CD8-positive, alpha-beta memory T cell (primary cell): ENCODE measurements at places on chromosomes 3 and 15. TPM values are rescaled to one million over a fixed set of nuclear protein-coding genes. Genes with fewer than 3 reads are reported as not detected.

SLC22A14 gene
- not detected for total RNA-seq

- no peaks in the 10 kb centered on the region for H3K4me1 ChIP-seq
- no peak overlapping the region for H3K27ac ChIP-seq
- no peaks in the 10 kb centered on the region for H3K36me3 ChIP-seq
- no peak for DNase-seq
Observed at GRCh38 chr3:19506171-19506570, 357.9 kb downstream of the KCNH8 start.

DNA sequence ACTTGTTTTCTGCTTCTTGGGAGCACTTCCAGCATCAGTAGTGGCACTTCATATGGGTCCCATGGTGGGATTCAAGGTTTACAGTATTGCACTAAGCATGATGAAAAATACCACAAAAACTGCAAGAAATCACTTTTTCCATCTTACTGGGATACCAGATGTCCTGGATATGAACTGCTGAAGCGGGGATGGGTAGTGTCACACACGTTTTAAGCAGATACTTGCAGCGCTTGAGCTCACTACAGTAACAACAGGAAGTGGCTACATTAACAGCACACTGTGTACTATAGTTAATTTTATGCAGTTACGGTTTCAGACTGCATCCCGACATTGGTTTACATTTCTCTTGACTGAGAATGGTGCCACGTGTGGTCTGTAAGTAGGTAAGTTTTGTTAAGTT, 3.5 kb upstream of the ISG20 start:
- peak overlapping the region; percentile 68 for H3K4me3 ChIP-seq
- peaks cover 89% of the 10 kb centered on the region for H3K4me1 ChIP-seq
- H3K27me3 ChIP-seq: no peaks in the 10 kb centered on the region
- H3K36me3 ChIP-seq: peaks cover 3% of the 10 kb centered on the region

DNA sequence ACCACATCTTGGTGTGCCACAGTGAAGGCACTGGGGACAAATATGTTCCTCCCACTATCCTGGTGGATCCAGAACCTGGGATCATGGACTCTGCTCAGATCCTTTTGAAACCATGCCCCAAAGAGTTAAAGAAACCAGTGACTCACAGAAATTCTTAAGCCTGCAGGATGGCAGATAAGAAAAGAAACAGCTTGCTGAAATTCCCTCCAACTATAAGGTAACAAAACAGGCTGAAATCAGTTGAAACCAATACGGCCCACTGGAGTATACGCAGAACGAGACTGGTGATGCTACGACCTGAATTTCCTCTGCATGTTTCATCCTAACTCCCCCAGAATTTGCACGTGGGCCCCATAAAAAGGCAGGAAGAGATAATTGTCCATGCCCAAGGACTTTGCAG, 209.6 kb downstream of the TJP1 start:
- H3K27me3 ChIP-seq: no peaks in the 10 kb centered on the region
- DNase-seq: no peak
- H3K27ac ChIP-seq: no peak overlapping the region
- no peak overlapping the region for H3K4me3 ChIP-seq

DNA sequence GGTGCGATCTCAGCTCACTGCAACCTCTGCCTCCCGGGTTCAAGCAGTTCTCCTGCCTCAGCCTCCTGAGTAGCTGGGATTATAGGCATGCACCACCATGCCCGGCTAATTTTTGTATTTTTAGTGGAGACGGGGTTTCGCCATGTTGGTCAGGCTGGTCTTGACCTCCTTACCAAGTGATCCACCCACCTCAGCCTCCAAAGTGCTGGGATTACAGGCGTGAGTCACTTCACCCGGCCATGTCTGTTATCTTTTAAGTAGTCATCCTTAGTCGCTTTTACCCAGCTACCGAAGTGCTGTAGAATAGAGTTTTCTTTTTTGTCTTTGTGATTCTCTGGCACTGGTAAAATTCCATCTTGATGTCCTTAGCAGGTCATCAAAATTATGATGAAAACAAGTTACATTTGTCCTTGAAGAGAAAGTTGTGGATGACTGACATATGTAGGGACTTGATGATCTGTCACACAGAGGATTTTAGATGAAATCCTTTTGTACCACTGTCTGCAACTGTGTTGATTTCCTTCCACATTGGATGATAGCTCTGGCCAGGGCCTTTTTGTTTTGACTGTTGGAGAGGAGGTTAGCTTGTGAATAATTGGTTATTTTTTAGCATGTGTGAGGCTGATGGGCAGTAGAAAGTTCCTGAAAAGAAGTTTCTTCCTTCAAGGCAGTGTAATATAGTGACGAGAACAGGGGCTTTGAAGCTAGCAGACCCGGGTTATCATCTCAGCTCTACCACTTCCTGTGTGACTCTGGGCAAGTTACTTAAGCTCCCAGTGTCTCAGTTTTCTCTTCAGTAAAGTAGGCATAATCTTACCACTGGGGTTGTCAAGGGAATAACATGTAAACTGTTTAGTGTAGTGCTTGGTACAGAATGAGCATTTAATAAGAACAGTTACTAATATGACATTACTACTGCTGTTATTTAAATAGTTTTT, 18.8 kb downstream of the ATG7 start:
- H3K4me1 ChIP-seq: peaks cover 50% of the 10 kb centered on the region
- H3K36me3 ChIP-seq: no peaks in the 10 kb centered on the region
- H3K27ac ChIP-seq: peak overlapping the region; percentile 69
- peak; percentile 61 for DNase-seq
- no peak overlapping the region for H3K4me3 ChIP-seq

GRCh38 chr3:163573324-163573723, 1505.0 kb downstream of the SI start:
- H3K36me3 ChIP-seq: no peaks in the 10 kb centered on the region
- no peaks in the 10 kb centered on the region for H3K4me1 ChIP-seq
- no peak overlapping the region for H3K27ac ChIP-seq
- no peaks in the 10 kb centered on the region for H3K27me3 ChIP-seq
- no peak overlapping the region for H3K4me3 ChIP-seq

- H3K27ac ChIP-seq: no peak overlapping the region
- no peak for DNase-seq
- no peaks in the 10 kb centered on the region for H3K27me3 ChIP-seq
- H3K4me3 ChIP-seq: no peak overlapping the region
Observed at GRCh38 chr15:38721568-38721945, 156.9 kb upstream of the RASGRP1 start.

GRCh38 chr15:101192081-101192480, 59.8 kb downstream of the CHSY1 start:
- H3K36me3 ChIP-seq: no peaks in the 10 kb centered on the region
- no peak for DNase-seq
- H3K4me1 ChIP-seq: peaks cover 30% of the 10 kb centered on the region
- no peak overlapping the region for H3K27ac ChIP-seq
- no peaks in the 10 kb centered on the region for H3K27me3 ChIP-seq

DNA sequence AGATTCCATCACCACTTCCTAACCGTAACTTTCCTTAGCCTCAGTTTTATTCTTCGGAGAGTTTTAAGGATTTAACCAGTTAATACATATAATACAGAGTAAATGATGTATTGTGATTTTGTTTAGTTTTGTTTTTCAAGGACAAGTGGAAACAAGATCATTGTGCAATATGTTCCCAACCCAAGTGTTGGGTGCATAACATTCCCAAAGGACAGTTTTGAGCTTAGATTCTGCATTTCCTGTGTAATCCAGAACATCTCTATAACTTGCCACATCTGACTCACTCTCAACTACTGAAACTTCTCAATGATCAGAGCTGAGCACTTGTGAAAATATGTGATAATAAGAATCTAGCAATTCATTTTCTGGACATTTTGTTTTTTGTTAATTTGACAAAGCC, 466.1 kb upstream of the PPP2R3A start:
- DNase-seq: no peak
- no peak overlapping the region for H3K4me3 ChIP-seq
- no peaks in the 10 kb centered on the region for H3K27me3 ChIP-seq
- H3K36me3 ChIP-seq: no peaks in the 10 kb centered on the region
- H3K27ac ChIP-seq: no peak overlapping the region
- no peaks in the 10 kb centered on the region for H3K4me1 ChIP-seq

DNA sequence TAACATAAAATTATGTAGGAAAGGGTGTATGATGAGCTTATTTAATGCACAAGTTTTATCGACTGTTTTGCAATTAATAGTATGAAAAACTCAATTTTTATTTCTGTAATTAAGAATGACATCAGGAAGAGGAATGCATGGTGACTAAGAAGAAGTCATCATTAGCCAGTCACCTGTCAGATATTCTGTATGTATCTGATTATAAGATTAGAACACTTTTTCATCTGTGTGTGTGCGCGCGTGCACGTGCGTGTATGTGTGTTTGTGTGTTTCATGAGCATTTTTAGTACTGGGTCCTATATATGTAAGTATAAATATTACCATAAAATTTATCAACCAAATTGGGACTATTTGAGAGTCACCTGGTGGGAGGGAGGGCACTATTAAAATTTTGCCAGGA, 5.0 kb upstream of the ABHD2 start:
- H3K27ac ChIP-seq: no peak overlapping the region
- H3K36me3 ChIP-seq: no peaks in the 10 kb centered on the region
- H3K27me3 ChIP-seq: no peaks in the 10 kb centered on the region
- H3K4me3 ChIP-seq: no peak overlapping the region
- DNase-seq: no peak
- H3K4me1 ChIP-seq: peaks cover 7% of the 10 kb centered on the region

DNA sequence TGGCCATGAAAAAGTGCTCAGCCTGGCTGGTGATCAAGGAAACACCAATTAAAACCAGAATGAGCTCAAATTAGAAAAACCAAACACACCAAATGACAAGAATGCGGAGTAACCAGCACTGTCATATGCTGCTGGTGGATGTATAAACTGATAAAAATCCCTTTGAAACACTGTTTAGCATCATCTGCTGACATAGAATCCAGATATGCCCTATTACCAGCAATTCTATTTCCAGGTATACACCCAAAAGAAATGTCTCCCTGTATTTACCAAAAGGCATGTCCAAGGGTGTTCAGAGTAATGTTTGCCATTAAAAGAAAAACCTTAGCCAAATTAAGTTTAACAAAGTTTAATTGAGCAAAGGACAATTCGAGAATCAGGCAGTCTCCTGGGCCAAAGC, 138.6 kb downstream of the FMN1 start:
- H3K27me3 ChIP-seq: no peaks in the 10 kb centered on the region
- no peaks in the 10 kb centered on the region for H3K36me3 ChIP-seq
- DNase-seq: no peak

USP19 gene
- 71.8 TPM for total RNA-seq

DNA sequence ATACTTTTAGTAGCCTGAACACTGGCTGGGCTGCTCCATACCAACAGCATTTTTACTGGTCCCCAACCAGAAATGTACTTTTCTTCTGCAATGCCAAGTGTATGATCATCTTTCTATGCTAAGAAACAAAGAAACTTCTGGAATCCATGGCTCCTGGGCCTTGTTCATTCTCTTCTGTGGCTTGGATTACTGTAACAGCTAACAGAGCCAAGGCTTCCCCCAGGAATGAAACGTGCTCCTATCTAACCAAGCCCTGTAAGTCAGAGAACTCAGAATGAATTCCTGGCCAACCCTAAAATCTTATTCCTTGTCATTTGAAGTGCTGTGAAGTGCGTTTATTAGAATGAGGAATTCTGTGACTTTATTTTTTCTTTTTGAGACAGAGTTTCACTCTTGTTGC, 102.9 kb upstream of the RAD18 start:
- H3K4me3 ChIP-seq: no peak overlapping the region
- DNase-seq: no peak
- H3K36me3 ChIP-seq: no peaks in the 10 kb centered on the region

DNA sequence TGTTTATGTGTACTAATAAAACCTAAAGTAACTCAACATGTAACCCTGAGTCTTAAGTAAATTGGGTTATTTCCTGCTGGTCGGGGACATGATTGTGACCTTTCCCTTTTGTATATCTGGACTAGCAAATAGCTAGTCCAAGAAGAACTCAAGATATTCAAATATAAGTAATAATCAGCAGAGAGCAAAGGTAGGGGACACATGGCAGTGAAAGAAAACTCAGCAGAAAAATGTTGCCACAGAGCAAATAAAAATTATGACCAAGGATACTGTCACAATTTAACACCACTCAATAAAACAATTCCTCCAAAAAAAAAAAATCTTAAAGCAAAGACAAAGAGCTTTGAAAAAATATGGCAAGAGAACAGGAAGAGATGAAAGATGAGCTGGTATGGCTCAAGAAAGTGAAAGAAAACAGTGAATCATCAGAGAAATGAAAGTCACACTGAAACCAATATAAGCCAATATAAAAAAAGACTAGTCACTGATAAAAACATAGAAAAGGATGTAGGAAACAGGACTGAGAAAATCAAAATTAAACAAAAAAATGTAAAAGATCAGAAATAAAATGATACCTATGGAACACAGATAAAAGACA, 43.4 kb downstream of the HLTF start:
- peaks cover 14% of the 10 kb centered on the region for H3K4me1 ChIP-seq
- H3K27ac ChIP-seq: no peak overlapping the region
- H3K36me3 ChIP-seq: no peaks in the 10 kb centered on the region

- H3K27ac ChIP-seq: peak within 1 kb of the TSS; percentile 77
- H3K27me3 ChIP-seq: no peaks in the 10 kb centered on the region
- H3K4me1 ChIP-seq: peaks cover 30% of the 10 kb centered on the region
- DNase-seq: peak; percentile 53
- peak within 1 kb of the TSS; percentile 91 for H3K4me3 ChIP-seq
Observed at GRCh38 chr15:45634432-45635190, at the start of gene SQOR. Gene SQOR, plus strand, starts transcription at chr15:45635029. Its CDS starts 23,895 bp downstream, at chr15:45658924.

GRCh38 chr15:63029676-63030075, 12.9 kb upstream of the TPM1 start:
- H3K27ac ChIP-seq: no peak overlapping the region
- no peak overlapping the region for H3K4me3 ChIP-seq
- no peak for DNase-seq
- H3K27me3 ChIP-seq: peaks cover 14% of the 10 kb centered on the region
- H3K4me1 ChIP-seq: no peaks in the 10 kb centered on the region
- H3K36me3 ChIP-seq: no peaks in the 10 kb centered on the region

DNA sequence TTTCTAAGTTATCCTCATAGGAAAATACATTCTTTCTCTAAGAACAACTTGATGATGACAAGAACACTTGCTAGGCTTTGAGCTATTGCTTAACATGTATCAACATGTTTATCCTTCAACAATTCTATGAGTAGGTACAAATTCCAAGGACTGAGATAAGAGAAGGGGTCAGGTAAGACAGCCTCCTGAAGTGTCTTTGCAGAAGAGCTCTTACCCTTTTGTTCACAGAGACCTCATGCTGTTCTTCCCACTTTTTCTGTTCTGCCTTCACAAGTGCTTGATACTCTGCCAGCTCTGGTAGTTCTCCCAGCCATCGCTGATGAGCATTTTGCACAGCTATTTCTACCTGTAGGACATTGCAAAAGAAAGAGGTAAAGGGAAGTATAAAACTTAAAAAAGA, 50.9 kb downstream of the CEP152 start:
- H3K4me1 ChIP-seq: no peaks in the 10 kb centered on the region
- H3K4me3 ChIP-seq: no peak overlapping the region
- H3K36me3 ChIP-seq: no peaks in the 10 kb centered on the region
- H3K27ac ChIP-seq: no peak overlapping the region
- no peak for DNase-seq

MKRN3 gene
- total RNA-seq: 0.98 TPM

DNA sequence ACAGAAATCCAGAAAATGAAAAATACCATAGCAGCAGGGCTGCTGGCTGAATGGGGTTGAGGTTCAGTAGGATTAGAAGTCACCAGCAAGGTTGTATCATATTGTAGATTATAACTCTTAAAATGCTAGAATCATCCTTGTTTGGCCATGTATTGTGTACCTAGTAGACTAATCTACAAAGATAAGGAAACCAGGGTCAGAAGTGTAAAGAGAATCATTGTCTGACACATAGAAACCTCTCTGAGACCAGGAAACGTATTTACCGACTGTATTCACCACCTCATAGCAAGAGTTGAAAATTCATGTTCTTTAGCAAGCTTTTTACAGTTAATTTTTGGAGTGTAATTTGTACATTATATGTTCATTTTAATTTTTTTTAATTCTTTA, 168.8 kb downstream of the ECT2 start:
- no peaks in the 10 kb centered on the region for H3K27me3 ChIP-seq
- H3K27ac ChIP-seq: no peak overlapping the region
- DNase-seq: no peak
- no peaks in the 10 kb centered on the region for H3K4me1 ChIP-seq
- H3K4me3 ChIP-seq: no peak overlapping the region
